ENCODE measurements at places on chromosomes 5 and 9.

DNA sequence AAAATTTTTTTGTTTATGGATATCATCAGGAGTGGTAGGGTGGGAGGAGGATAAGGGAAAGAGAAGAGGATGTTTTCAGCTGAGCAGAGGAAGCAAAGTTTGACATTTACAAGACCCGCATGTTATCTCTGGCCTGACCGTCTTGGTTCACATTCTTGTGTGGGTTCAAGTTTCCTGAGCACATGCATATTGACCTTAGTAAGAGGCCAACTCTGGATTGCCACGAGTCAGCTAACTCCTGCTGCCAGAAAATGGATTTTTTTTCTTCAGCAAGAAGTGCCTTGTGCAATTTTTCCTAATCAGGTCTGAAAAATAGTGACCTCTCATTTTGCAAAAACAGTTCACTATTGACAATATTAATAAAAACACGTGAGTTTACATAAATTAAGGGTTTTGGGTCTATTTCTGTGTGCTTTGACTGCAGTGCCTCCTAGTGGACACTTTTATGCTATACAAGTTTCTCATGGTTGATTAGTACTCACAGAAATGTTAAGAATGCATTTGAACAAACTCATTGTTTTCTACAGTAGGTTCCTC is 27.1 kb upstream of the BASP1 start:
- peak; percentile 73 for DNase-seq

DNA sequence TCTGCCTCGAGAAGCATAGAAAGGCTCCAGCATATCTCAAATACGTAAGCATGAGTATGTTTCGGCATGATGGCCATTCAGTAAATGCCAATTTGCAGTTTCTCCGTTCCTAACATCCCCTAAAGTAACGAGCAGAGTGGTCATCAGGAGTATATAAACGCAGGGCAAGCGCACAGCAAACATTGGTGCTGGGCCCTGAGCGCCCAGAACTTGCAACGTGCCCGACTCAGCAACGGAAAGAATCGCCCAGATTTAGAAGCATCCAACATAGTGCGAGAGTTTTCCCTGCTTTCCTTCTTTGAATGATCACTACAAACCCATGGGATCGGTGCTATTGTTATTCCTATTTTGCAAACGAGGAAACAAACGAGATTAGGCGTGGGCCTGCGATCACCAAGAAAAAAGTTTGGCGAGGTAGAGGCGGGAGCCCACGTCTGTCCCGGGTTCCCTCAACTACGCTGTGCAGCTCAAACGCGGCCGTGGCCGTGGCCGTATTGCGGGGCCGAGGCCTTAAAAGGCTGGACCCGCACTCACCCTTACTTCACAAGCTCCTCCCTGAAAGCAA is 505 bp downstream of the RPS14 start:
- DNase-seq: no peak

DNA sequence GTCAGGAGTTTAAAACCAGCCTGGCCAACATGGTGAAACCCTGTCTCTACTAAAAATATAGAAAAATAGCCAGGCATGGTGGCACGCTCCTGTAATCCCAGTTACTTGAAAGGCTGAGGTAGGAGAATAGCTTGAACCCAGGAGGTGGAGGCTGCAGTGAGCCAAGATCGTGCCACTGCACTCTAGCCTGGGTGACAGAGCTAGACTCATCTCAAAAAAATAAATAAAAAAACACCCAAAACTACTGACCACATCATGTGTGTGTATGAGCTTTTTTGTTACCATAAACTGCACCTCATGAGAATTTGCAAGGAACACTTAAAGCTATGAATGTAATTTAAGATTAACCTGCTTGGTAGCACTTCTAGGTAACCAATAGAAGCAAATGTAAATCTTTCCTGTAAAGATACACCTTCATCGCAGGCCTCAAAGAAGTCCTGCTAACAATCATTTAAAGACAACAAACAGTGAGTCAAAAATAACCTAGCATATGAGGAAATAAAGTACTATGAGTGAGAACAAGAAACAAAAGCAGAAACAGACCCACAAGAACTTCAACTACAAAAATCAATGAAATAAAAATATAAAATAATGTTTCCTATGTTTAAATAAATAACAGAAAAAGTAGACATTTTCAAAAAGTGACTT is 13.0 kb downstream of the SLC38A9 start:
- no peak for DNase-seq

DNA sequence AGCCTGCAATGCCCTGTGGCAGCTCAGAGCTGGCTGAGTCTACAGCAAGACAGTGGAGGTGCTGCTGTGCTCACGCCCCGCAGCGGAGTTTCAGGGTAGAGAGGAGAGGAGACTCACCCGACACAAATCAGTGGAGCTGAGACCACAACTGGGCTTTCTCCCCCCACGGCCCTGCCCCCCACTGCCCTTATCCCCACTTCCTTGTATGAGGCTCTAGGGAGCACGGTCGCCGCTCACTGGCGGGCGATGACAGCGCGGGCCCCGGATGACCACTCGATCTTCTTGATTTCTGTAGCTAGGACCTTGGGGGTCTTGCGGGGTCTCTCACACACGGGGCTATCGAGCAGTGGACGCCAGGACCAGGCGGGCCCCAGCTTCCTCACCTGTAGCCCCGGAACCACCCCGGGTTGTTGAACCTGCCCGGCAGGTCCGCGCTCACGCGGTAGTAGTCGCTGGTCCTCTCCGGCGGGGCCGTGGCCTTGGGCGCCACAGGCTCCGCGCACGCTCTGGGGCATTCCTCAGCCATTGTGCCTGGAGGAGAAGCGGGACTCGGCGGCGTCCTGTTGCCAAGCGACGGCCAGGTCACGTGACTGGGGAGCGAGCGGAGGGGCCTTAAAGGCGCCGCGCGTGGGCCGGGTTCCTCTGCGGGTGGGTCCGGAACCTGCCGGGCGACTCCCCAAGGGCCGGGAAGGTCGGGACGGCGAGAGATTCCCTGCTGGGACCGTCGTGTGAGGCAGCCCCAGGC is 984 bp upstream of the MRPS2 start:
- peak; percentile 86 for DNase-seq

GRCh38 chr9:94809778-94810177 is 83.3 kb downstream of the AOPEP start:
- no peak for DNase-seq

DNA sequence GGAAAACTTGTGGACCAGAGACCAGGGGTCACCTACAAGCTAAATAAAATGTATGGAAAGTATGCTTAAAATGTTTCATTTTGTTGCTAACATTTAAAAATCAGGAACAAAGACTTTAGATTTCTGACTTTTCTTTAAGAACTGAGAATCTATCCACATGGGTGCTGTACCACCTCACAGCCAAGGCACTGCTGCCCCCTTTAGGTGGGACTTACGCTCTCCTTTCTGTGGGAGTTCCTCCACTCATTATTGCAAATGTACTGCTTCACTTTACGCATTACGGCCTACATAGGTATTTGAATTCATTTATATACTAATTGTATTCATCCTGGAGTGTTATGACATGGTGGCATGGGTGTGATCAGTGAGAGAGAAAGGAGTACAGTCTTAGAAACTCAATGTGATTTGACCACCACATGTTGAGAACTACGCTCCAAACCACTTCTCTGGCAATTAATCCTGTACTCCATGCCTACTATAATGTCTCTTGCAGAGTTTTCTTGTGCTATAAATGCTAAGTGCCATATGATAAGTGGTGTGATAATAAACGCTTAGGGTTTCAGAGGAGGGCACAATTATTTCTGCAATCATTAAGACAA is 24.7 kb upstream of the CETN3 start:
- peak; percentile 43 for DNase-seq

DNA sequence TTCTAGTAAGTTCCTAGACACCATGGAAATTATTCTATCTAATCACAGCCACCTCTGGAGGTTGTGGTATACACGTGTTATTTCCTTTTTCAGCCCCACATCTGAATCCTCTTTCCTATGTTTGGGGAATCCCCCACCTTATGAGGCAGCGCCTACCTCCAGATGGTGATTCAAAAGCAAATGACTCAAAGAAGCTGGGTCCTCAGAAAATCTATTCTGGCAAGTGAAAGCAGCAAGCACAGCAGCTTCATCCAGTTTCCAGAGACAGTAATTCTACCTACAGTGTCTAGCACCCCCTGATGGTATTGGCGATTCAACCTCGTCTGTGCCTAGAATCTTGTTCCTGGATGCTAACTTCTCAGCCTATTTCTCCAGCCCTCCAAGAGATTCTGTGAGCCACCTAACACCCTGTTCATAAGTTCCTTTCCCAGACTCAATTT is 43.0 kb downstream of the STRBP start:
- DNase-seq: peak; percentile 67

DNA sequence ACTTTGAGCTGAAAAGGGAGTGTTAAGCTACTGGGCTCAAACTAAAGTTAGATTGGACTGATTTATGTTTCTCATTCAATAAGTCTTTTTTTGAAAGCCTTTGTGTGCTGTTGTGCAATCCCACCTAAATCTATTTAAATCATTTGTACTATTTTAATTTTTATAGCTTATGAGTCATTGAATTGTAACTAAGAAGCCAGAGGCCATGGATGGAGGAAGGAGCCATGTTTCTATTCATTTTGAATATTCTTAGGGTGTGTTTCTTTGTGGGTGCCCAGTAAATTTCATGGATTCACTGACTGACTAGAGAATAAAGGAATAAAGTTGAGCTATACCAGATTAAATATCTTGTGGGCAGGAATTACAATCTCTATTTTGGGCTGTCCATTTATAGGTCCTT is 238.5 kb downstream of the KIF4B start:
- DNase-seq: no peak

DNA sequence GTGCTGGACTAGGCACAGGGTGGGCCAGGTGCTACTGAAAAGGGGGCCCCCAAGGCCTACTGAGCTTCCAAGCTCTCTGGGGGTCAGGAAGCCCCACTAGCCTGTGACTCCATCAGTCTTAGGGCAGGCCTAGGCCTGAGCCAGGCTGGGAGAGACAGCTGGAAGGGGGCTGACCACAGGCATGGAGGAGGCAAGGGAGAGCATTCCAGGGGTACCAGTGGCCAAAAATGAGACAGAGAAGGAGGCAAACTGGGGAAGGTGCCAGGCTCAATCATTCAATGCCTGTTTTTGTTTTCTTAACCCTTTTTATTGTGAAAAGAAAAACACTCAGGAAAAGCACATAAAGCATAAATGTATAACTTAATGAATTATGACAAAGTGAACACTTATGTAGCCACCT is 26.2 kb upstream of the TCF7 start:
- peak; percentile 27 for DNase-seq

DNA sequence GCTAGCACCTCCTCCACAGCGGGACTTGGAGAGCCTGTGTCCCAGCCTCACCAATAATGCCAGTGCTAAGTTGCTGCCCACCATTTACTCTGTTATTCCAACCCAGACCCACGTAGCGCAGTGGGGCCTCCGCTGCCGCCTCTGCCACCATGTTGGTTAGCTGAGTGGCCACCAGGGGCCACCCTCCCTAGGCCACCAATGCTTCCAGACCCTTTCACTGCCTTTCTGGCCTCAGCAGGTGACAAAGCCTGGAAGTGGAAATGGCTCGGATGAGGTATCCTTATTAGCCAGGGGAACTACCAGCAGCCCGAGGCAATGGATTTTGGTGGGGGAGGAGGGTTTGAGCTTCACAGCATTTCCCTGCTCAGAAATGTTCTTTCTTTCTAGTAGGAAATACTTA is 110.1 kb downstream of the OSTF1 start:
- no peak for DNase-seq

DNA sequence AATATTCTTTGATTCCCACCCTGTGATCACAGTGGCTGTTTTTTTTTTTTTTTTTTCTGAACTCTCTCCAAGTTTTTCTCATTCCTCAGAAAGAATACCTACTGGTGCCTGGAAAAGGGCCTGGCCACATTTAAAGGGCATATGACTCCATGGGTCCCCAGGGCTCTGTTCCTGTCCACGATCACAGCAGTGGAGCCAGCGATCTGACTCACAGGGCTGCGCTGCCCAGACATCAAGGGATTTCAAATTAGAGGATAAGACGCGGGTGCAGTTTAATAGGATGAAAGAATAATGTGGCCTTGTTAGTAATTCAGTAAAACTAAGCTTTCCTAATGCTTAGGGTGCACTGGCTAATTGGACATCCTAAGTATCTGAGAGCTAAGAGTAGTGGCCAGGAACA is 175.1 kb upstream of the MSX2 start:
- no peak for DNase-seq

DNA sequence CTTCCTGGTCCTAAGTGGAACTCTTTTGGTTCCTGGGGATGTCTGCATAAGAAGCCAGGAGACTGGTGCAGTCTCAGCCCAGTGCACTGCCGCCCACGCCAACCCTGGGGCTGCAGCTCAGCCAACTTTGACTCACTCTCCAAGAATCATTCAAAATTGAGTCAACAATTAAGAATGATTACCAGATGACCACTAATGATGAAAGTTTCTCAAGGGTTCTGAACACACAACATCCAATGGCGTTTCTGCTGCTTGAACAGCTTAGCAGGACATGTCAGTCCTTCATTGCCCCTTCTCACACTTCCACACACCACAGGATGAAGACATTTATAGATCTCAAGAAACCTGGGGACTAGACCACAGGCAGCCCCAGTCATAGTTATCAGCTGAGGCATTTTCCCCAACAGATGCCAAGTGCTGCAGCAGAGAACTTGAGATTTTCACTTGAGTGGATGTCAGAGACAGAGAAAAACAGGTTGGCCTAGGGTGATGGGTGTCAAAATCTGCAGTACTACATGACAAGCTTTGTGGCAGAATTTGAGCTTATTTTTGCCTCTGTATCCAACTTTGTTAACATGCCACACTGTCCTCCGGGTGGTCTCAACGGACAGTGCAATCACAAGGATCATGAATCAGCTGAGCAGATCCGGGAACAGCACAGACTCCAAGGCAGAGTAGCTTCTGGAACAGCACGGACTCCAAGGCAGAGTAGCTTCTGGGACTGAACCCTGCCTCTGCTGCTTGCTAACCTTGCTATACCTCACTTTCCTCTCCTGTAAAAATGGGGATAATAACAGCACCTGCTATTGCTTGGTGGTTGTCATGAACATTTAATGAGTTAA is 356.1 kb downstream of the SPOCK1 start:
- DNase-seq: peak; percentile 87

DNA sequence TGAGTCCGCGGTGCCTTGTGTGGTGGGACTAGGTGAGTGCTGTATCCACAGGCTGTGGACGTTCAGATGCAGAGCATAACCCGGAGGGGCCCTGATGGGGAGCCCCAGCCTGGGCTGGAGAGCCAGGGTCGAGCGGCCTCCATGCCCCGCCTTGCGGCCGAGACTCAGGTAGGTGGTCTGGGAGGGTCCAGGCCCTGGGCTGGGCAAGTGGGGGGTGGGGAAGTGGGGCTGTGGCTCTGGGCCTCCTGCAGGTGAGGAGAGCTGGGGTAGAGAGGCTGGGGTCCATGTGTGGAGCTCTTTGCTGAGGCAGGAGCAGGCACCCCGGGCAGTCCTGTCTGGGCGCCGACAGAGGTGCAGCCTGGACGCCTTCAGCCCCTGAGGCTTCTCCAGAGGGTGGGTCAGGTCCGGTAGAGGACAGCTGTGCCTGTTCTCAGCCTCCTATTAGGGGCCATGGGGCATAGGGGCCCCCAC is 241.1 kb downstream of the CACNA1B start:
- DNase-seq: no peak
